Stimulated activated CD8-positive, alpha-beta memory T cell treated with anti-CD3 and anti-CD28 coated beads, Interleukin-4, amount 100 ng/mL, for 4 hours (primary cell): ENCODE measurements at places on chromosomes 6 and 20.

GRCh38 chr6:1770968-1771723, 161.4 kb downstream of the FOXC1 start:
- DNase-seq = no peak

DNA sequence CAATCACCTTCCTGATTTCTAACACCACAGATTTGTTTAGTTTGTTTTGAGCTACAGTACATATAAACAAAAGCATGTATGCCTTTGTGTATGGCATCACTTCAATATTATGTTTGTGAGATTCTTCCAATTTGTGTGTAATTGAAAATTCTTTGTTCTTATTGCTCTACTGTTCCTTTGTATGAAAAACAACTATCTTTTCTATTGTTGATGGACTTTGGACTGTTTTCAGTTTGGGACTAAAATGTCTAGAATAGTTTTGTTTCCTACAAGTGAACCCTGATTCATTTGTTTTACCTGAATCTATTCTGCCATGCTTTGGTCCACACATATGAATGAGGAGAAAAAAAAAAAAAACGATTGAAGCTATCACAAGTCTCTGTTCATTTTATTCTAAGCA, 21.2 kb upstream of the ZNF184 start:
- DNase-seq = no peak

- DNase-seq = no peak
Observed at GRCh38 chr6:9523462-9523861, 891.4 kb downstream of the TFAP2A start.

DNA sequence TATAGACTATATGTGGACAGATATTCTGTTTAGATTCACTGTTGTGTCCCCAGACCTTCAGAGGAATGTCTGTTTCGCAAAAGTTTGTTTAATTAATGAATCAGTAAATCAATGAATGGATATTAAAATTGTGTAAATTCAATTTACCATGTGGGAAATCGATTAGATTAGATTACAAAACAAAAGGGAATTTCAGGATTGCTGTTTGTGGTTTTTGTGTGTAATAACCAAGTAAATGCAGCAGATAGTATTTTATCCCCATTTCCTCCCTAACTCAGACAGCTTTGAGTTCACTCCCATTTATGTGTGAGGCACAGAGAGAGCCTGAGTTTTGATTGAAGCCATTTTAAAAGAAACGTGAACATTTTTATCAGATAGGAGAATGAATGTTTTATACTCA, 214.8 kb downstream of the ADGB start:
- no peak for DNase-seq

DNA sequence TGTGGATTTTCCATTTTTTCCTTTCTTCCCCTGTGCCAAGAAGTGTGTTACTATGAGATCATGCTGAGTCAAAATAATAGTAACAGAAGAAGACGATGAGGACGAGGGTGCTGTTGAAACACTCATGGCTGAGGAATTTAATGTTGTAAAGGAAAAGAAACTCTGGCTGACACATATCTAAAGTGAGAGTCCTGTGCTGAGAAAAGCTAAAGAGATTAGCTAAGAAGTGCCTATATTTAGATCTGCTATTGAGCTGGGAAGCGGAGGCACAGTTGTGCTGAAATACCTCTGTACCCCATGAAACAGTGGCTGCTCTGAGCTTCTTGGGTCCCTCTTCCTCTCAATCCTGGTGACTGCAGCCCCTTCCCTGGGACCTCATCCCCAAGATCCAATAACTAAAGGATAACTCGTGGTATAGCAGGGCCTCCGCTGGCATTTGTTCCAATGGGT, 1.1 kb upstream of the SYTL3 start:
- no peak for DNase-seq

GRCh38 chr6:163739408-163739725, 324.8 kb downstream of the QKI start:
- no peak for DNase-seq

GRCh38 chr20:16664020-16664419, 65.8 kb upstream of the SNRPB2 start:
- DNase-seq = no peak

DNA sequence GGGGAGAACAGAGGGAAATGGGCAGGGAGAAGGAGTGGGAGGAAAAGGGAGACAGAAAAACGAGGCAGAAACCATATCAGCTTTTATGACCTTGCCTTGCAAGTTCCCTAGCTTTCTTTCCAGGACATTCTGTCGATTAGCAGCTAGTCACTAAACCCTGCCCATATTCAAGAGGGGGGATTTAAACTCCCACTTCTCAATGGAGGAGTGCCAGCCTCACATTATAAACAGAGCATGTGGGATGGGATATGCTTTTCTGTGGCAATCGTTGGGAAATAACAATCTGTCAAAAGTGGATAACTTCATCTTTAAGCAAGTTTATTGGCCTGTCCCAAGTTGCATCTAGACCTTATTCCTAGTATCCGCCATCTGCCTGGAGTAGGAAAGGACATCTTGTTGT, 57.0 kb upstream of the TMEM170B start:
- no peak for DNase-seq

GRCh38 chr6:14763616-14764015, 482.3 kb upstream of the JARID2 start:
- DNase-seq = no peak

- no peak for DNase-seq
Observed at GRCh38 chr6:20744911-20745557, 210.8 kb downstream of the CDKAL1 start.

DNA sequence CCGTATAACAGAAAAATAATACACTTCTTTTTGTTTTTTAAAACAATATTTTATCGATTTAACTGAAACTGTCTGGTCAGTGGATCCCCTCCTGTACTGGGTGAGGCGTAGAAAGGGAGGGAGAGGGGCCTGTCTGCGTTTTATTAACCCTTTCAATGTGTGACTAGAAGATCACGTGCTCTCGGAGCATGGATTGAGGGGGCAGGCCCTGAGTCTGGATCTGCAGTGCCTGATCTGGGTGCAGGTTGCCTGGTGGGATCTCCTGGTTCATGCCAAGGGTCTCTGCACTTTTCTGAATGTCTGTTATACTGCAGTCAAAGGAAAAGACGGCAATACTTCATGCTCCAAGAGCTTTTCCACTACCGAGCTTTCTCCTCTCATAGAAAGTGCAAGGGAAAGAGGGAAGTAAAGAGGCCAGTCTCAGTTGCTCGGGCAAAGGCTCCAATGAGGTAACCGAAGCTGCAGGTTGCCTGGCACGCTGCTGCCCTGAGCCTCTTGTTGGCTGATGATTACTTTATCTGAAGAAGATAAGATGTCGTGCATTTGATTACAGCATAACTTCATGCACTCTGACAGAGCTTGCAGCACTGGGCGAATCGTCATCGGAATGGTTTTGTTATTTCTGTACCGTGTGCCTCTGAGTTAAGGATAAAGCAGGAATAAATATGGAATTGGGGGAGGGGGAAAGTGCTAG, 167.5 kb upstream of the PMEPA1 start:
- DNase-seq = no peak

DNA sequence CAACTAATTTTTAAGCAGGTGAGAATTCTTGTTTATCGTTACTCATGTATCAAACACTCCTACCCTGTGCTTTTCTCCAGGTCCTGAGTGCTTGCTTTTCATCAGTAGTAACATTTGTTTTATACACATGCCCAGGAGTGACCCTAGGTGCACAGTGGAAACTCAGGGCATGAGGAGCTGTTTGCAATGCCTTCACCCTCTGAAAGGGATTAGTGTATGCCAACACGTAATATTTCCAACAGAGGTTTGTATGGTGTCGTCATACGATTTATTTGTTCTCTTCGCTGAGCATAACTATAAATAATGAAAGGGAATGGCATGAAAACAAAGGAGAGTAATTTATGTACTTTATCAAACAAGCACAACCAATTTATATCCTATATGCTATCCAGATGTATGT, 537.4 kb upstream of the MMS22L start:
- DNase-seq = no peak

GRCh38 chr6:161035981-161036263, 44.4 kb downstream of the MAP3K4 start:
- DNase-seq = no peak

DNA sequence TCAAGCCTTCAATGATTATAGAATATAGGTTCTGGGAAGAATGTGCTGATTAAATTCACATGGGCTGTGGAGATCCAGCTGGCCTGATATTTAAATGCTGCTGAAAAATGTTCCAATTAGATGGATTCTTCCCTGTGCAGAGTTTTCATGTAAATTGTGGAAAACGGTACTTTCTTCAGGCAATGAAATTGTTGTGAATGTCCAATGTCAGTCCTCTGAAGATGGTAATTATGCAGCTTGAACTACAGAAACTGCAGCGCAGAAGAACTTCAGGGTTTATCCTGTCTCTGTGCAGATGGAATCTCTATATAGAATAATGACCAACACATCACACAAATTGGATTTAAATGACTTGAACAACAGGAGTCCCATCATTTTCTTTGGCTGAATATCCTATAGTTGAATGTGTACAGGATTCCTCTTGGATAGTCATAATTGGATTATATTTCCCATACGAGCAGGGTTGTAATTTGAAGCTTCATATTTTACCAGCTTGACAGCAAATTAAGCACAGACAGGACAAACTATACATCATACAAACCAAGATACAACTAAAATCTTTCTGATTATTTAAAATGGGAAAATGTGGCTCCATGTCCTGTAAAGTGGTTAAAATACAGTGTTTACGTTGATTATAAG, 82.3 kb downstream of the CAP2 start:
- DNase-seq = no peak

- no peak for DNase-seq
Observed at GRCh38 chr6:156950531-156950930, 173.4 kb downstream of the ARID1B start.

DNA sequence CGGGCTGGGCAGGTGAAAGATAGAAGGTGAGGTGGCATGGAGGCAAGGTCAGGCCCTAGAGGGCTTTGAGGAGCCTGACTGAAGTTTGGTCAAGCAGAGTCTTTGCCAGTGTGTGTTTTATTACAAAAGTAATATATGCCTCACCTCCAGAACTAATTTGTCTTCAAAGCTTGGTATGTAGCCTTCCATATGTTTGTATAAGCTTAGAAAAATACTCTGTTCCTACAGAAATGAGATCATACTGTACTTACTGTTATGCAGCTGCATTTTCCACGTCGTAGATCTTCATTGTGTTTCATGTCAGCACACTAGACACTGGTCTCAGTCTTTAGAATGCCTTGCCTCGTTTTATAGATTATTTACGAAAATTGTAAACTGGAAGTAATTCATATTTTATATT, 61.8 kb downstream of the ANKS1A start:
- DNase-seq = no peak

- DNase-seq = no peak
Observed at GRCh38 chr6:137282254-137282653, 63.1 kb upstream of the IFNGR1 start.

DNA sequence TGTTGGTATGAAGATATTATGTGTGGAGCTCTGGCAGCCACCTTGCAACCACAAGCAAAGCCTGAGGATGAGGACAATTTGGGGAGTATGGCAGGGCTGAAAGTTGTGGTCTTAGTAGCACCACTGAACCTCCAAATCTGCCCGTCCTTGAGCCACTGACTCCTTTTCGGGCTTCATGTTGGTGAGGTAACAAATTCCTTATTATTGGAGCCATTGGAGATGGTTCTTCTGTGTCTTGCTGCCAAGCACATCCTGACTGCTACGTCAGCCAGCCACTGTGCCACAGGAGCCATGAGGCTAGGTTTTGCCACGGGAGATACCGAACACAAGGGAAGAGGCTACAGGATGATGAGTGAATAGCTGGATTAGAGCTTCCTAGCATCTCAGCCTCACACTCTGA, 201.6 kb downstream of the BMP7 start:
- DNase-seq = no peak

DNA sequence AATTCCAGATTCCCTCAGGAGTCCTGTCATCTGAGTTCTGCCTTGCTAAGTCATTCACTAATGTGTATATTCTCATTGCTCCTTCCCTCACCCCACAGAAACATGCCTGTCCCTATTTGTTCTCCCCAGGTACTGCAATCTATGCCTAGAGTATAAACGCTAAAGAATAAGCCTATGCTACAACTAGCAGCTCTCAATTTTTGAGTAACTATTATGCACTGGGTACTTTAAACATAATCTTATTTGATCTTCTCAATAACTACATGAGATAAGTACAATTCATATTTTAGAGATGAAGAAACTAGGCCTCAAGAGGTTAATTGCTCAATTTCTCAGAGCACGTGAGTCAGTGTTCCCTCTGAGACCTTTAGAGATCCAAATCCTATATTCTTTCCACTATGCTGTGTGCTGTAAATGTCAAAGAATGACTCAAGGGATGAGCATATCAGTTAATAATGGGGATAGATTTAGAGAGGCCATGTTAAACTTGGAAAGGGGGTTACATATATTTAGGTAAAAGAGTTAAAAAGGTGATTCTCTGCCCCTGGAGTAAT, 423.8 kb upstream of the ADGRB3 start:
- no peak for DNase-seq

DNA sequence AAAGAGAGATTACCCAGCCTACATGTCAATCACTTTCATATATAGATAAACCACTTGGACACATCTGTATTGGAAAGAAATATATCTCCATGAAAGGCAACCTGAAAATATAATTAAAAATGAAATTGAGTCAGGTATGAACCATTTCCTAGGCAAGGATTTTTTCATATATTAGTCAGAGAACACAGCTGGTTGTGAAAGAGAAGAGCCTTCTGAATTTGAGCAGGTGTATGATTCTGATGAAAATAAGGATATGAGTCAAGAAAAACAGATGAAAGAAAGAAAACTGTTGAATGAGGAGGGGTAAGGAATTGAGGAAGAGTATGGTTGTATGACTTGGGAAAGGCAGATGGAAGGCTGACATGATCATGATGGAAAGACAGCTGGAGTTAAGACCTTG, 441.1 kb downstream of the HAO1 start:
- DNase-seq = no peak

DNA sequence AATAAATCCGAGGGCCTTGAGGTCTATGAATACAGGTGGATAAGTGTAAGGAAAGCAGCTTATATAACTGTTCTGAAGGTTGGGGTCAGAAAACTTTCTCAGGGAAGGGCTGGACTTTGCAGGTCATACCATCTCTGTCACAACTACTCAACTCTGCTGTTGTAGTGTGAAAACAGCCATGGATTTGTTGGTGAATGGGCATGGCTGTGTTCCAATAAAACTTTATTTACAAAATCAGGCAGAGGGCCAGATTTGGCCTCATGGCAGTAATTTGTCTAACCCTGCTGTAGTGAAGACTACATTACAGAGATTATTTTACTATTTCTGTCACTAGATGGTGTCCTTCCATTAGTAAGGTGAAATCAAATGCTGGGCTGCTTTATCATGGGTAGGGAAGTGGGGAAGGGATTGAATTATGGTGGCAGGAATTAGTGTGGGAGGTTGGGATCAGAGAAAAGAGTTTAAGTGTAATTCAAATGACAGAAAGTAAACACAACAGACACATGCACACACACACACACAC, 409.6 kb upstream of the CHD6 start:
- no peak for DNase-seq

GRCh38 chr20:20971810-20972209, 134.3 kb downstream of the LINC00237 start:
- no peak for DNase-seq

GRCh38 chr6:80205404-80205803, 98.9 kb downstream of the BCKDHB start:
- no peak for DNase-seq

DNA sequence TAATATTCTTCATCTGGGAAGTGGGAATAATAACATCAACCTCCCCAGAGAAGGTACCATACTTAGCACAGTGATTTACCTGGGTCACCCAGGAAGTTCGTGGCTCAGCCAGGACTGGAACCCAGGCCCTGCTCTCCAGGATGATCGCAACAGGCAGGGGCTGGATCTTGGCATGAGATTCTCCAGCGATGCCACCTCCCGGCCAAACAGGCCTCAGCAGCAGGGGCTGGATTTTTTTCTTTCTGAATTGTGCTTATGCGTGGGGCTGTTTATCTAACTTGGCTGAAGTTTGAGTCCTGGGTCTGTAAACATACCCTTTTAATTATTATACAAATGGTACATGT, 129.5 kb upstream of the PTPN1 start:
- no peak for DNase-seq
